ENCODE measurements at places on chromosomes 13 and 19. TPM values are rescaled to one million over a fixed set of nuclear protein-coding genes. Genes with fewer than 3 reads are reported as not detected.

DNA sequence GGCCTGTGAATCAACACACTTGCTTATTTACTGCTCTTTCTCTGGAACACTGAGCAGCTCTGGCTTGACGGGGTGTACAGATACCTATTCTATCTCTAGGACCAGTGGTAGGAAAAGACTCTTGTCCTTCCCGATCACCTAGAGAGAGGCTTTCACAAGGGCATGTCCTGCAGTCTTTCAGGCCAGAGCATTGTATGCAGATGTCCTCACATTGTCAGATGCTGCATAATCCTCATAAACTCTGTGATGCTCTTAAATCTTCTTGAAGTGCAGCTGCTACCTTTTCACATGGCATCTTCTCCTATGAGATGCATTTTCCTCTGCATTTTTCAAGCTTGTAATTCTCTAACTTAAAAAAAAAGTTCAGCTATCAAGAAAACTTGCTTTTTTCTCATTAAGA, 369.4 kb downstream of the OLFM4 start:
- H3K36me3 ChIP-seq, result no peaks in the 10 kb centered on the region
- no peak for DNase-seq
- H3K4me1 ChIP-seq, result no peaks in the 10 kb centered on the region
- no peak overlapping the region for H3K4me3 ChIP-seq
- H3K27me3 ChIP-seq, result no peaks in the 10 kb centered on the region

DNA sequence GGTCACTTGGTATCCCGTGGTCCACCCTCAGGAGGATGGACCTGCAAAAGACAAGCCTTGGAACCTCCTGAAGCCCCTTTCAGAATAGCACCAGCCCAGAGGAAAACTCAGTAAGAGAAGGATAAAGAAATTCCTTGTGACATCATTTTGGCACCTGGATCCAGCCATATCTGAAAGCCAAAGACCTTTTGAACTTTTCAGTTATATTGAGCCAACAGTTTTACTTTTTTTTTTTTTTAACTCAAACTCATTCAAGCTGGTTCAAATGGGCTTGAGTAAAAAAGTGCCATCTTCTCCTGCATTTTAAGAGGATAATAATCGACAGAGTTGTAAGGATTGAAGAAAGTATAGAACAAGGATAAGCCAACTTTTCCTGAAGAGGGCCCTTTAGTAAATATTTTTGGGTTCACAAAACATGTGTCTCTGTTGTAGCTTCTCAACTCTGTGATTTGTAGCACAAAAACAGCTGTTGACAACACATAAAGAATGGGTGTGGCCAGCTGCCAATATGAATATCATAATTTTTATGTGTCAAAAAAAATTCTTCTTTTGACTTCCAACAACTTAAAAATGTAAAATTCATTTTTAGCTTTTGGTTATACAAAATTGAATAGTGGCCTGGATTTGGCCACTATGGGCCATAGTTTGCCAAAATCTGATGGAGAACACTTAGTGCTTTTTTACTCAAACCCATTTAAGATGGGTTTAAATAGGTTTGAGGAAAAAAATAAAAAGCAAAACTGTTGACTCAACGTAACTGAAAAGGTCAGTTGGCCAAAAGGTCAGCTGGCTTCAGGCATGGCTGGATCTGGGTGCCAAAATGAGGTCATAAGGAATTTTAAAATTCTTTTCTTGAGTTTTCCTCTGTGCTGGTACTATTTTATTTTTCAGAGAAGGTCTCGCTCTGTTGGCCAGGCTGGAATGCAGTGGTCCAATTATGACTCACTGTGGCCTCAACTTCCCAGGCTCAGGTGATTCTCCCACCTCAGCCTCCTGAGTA, 50.7 kb downstream of the ACSBG2 start:
- H3K27me3 ChIP-seq, result peaks cover 22% of the 10 kb centered on the region
- no peak overlapping the region for H3K27ac ChIP-seq
- peaks cover 7% of the 10 kb centered on the region for H3K4me1 ChIP-seq
- H3K36me3 ChIP-seq, result peaks cover 5% of the 10 kb centered on the region
- no peak for DNase-seq
- no peak overlapping the region for H3K4me3 ChIP-seq

GRCh38 chr13:113425941-113426590, 27.2 kb downstream of the ADPRHL1 start:
- no peaks in the 10 kb centered on the region for H3K27me3 ChIP-seq
- no peak overlapping the region for H3K27ac ChIP-seq
- no peak for DNase-seq

The CDC34 gene
- 56.1 TPM for total RNA-seq

Measured in activated T-cell treated with anti-CD3 and anti-CD28 coated beads, Interleukin-2, amount 50 U/mL, for 72 hours (primary cell).